GF-D8 (cell line): ENCODE measurements at places on chromosomes 13 and 19.

GRCh38 chr19:588093-588740 lies 1.5 kb upstream of the HCN2 start:
- DNase-seq, result peak; percentile 43

GRCh38 chr13:48737689-48738088 lies 84.0 kb downstream of the CYSLTR2 start:
- no peak for DNase-seq

DNA sequence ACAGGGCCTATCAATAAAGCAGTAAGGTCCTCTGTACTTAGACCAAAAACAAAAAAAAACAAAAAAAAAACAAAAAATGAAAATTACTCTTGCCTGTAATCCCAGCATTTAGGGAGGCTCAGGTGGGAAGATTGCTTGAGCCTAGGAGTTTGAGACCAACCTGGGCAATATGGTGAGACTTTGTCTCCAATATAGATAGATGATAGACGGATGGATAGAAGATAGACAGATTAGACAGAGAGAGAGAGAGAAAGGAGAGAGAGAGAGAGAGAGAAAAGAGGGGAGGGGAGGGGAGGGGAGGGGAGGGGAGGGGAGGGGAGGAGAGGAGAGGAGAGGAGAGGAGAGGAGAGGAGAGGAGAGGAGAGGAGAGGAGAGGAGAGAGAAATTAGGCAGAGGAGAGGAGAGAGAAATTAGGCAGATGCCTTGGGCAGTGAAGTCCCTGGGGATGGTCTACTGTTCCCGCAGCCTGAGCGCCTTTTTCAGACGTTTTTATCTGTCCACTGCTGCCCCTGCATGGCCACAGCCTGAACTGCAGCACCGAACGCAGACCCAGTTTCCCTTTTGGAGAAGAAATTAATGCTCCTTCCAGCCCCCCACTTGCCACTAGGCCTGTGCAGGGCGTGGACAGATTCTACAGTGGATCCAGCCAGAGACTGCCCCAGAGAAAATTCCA lies 9.8 kb upstream of the ZNF627 start:
- DNase-seq, result peak; percentile 56

GRCh38 chr19:54436031-54436523 lies 12.9 kb upstream of the LENG8 start:
- no peak for DNase-seq

- DNase-seq, result no peak
Observed at GRCh38 chr13:112724788-112725345, 35.0 kb downstream of the ATP11A start.

DNA sequence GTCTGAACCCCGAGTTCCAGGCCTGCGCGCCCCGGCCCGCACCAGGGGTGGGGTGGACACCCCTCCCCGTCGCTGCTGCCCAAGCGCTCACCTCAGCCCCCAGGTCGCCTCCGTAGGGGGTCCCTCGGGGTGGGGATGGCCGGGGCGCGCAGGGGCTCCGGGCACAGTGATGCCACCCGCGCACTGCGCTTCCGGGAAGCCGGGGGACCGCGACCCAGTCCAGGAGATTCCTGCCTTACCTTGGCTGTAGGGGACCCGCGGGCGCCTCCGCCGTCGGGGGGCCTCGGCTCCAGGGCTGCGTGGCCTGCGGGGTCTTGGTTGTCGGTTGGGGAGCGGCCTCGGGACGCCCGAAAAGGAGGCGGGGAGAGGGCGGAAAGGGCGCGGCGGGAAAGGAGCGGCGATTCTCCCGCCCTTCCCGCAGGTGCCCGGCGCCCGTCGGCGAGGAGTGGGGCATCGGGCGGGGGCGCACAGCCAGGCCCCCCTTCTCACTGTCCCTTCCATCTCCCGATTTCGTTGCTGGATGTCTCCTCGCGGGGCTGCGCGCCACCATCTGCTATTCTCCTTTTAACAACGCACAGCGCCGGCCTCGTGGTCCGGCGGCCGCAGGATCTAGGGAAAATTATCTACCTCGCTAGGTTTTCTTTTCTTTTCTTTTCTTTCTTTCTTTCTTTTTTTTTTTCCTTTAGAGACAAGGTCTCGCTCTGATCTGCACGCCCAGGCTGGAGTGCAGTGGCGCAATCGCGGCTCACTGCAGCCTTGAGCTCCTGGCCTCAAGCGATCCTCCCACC lies at the start of gene KEAP1:
Gene KEAP1, minus strand, starts transcription at position 355 of the 788 bp plus-strand sequence. CDS start 3,323 bp downstream, outside the sequence.
- no peak for DNase-seq

DNA sequence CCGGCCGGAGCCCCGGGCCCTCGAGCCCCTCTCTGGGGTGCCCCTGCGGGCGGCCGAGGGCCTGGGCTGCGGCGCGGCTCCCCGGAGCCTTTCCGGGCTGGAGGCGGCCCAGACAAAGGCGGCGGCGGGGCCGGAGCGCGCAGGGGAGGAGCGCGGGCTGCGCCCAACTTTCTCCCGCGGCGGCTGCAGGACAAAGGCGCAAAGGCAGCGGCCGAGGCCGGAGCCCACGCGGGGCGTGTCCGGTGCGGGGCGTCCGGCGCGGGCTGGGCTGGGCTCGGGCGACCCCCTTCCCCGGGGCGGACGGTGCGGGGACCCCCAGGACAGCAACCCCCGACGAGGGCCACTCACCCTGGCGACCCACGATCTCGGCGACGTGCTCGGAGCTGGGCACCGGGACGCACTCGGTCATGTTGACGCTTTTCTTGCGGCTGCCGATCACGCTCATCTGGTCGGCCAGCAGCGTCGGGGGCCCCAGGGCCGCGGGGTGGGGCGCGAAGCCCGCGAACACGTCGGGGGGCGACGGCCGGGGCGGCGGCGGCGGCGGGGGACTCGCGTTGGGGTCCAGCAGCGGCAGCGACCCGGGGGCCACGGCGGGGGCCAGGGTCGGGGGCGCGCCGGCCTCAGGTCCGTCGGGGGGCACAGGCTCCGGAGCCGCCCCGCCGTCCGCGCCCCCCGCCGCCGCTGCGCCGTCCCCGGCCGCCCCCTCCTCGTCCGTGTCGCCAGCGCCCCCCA lies 843 bp downstream of the MEX3D start:
- DNase-seq, result no peak

GRCh38 chr19:10206226-10206885 lies 11.6 kb upstream of the DNMT1 start:
- DNase-seq, result no peak

DNA sequence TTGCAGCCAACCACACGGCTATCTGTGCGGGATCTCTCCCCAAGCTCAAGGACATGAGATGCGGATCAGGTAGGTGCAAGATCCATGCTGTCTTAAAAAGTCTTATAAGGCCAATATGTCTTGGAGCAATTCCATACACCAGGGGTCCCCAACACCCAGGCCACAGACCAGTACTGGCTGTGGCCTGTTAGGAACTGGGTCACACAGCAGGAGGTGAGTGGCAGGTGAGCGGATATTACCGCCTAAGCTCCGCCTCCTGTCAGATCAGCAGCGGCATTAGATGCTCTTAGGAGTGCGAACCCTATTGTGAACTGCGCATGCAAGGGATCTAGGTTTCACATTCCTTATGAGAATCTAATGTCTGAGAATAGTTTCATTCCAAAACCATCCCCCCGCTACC lies 68.8 kb upstream of the ZNF599 start:
- DNase-seq, result no peak

GRCh38 chr19:5075597-5075996 lies 106.7 kb downstream of the KDM4B start:
- no peak for DNase-seq

DNA sequence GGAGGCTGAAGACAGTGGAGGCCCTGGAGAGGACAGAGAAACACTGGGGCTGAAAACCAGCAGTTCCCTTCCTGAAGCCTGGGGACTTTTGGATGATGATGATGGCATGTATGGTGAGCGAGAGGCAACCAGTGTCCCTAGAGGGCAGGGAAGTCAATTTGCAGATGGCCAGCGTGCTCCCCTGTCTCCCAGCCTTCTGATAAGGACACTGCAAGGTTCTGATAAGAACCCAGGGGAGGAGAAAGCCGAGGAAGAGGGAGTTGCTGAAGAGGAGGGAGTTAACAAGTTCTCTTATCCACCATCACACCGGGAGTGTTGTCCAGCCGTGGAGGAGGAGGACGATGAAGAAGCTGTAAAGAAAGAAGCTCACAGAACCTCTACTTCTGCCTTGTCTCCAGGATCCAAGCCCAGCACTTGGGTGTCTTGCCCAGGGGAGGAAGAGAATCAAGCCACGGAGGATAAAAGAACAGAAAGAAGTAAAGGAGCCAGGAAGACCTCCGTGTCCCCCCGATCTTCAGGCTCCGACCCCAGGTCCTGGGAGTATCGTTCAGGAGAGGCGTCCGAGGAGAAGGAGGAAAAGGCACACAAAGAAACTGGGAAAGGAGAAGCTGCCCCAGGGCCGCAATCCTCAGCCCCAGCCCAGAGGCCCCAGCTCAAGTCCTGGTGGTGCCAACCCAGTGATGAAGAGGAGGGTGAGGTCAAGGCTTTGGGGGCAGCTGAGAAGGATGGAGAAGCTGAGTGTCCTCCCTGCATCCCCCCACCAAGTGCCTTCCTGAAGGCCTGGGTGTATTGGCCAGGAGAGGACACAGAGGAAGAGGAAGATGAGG lies 1.5 kb downstream of the PPP1R15A start:
- DNase-seq, result peak; percentile 46

- no peak for DNase-seq
Observed at GRCh38 chr13:102683637-102684036, 11.2 kb downstream of the METTL21C start.

- DNase-seq, result no peak
Observed at GRCh38 chr19:27740396-27740795, 1472.6 kb downstream of the UQCRFS1 start.

GRCh38 chr13:101903890-101904289 lies 451.4 kb downstream of the ITGBL1 start:
- DNase-seq, result no peak

GRCh38 chr13:40479196-40479845 lies 187.1 kb downstream of the FOXO1 start:
- DNase-seq, result no peak
